Activated CD8-positive, alpha-beta memory T cell treated with anti-CD3 and anti-CD28 coated beads for 24 hours (primary cell): ENCODE measurements at places on chromosomes 1 and 21.

GRCh38 chr1:236168716-236169429 lies 26.5 kb downstream of the GPR137B start:
- DNase-seq = no peak

DNA sequence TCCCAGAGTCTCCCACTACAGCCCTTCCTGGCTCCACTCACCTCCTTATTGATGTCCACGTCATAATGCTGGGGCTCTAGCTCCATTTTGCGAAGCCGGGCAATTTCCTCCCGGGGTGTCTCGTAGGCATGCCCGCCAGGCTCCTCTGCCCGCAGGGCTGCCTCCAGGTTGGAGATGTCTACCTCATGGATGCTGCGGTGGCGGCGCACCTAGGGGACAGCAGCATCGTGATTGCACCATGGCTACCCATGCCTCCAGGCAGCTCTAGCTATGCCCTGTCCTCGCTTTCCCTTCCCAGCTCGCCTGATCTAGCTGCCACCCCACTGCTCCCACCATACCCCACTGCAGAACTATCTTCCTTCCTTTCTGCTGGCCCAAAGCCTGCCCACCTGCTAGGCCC lies 15.1 kb upstream of the GOLT1A start:
- no peak for DNase-seq

DNA sequence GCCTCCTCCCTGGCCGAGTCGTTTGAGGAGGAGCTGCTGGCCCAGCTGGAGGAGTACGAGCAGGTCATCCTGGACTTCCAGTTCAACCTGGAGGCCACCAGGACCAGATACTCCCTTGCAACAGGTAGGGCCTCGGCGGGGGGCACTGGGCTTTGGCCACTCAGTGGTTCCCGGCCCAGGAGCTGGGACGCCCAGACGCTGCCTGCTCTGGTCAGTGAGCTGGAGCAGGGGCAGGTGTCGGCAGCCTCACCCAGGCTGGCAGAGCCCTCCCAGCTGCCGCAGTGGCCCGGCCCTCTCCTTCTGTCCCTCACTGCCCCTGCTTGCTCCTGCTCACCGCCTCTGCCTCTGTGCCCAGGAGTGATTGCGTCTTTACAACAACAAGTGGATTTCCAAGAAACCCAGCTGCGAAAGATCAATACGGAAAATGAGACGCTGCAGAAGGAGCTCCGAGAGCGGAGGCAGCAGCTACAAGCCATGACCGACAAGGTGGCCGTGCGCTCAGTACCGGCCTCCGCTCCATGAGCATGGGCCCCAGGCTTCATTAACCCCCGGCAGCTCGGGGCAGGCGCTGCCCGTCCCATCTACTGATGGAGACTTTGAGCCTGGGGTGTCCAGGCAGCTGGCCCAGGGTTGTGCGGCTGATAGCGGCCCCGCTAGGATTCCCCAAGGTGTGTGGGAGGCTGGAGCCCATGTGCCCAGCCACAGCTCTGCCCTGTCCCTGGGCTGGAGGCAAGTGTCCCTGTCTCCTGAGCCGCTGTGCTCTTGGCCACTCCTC lies 9.0 kb upstream of the SMIM1 start:
- DNase-seq = no peak

GRCh38 chr1:223180731-223181321 lies 37.8 kb upstream of the TLR5 start:
- DNase-seq = no peak

DNA sequence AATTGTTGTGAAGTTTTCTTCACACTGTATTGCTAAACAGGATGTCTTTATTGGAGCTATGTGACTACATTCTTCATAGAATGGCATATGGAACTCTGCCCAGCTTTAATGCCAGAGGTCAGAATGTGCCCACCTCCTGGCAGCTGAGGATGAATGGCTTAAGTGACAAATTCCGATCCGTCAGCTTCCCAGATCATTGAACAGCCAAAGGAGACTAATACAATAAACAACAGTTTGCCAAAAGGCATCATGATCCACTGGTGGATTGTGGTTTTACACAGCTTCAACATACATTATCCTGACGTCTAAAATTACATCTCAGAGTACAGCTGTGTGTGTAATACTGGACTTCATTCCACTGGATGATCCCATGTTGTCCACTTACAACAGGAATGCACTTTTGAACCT lies 68.7 kb upstream of the C1orf105 start:
- DNase-seq = no peak

- DNase-seq = no peak
Observed at GRCh38 chr1:96565546-96565945, 156.0 kb upstream of the PTBP2 start.

GRCh38 chr1:199064971-199065370 lies 426.1 kb downstream of the PTPRC start:
- no peak for DNase-seq

- no peak for DNase-seq
Observed at GRCh38 chr1:87141556-87141955, 187.1 kb upstream of the LMO4 start.

GRCh38 chr1:180195916-180196315 lies 34.1 kb upstream of the LHX4 start:
- no peak for DNase-seq

GRCh38 chr1:203692565-203693470 lies 66.2 kb downstream of the ATP2B4 start:
- no peak for DNase-seq

DNA sequence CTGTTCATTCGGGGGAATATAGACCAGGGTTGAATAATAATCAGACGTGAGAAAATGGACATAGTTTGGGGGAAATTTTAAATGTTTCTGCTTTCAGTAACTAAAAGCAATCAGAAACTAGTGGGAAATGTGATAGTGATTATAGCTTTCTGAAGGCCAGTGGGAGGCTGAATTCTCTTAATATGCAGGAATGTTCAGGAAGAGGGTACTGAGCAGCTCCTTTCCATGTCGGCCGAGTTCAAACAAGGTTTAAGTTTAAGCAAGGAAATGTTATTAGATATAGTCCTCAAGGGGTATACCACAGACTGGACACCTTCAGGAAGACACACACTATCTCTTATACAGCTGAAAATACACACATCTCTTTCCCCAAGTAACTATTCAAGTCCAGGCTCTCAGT lies 105.5 kb downstream of the HHAT start:
- DNase-seq = no peak
